ENCODE measurements at places on chromosomes 7 and 10.

- DNase-seq: no peak
Observed at GRCh38 chr7:139745678-139746143, 32.1 kb downstream of the HIPK2 start.

DNA sequence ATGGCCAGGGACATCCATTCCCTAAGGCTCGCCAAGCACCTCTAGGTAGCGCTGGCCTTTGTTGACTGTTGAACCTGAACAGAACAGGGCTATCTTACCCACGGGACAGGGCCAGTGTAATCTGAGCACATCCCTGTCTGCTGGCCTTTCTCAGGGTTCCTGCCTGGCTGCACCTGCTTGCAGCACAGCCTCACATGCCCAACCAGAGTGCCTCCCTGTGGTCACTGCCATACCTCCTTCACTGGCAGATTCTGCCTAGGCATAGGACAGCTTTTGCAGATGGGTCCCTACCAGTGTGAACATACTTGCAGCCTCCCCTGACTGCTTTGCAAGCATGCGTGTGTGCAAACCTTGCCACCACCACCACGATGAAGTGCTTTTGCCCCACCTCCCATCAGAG is 15.8 kb upstream of the LIPN start:
- DNase-seq: no peak

DNA sequence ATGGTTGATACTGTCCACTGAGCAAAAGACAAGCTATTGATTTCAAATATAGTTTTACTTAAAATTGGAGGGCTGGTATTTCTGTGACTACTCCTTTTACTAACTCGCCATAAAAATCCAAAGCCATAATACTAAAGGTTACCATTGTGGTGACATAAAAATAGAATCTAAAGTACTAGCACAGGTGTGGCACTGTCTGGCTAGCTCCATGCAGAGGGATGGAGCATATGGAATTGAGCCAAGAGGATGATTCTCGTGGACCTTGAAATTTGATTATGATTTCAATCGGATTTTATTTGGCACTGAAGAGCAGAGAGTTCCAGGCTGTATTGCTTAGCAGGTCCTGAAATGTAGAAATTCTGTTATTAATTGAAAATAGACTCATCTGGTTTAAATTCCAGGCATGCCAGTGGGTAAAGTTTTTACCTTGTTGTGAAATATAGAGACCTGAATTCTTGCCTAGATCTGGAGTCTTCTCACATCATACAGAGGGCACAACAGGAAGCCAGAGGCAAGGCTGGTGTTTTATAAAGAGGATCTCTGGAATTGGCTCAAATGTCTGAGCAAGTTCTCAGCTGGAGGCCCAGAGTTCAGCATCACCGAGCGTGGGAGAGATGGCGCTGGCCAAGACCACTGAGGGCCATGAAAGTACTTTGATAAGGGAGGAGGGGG is 29.9 kb upstream of the DLD start:
- no peak for DNase-seq

DNA sequence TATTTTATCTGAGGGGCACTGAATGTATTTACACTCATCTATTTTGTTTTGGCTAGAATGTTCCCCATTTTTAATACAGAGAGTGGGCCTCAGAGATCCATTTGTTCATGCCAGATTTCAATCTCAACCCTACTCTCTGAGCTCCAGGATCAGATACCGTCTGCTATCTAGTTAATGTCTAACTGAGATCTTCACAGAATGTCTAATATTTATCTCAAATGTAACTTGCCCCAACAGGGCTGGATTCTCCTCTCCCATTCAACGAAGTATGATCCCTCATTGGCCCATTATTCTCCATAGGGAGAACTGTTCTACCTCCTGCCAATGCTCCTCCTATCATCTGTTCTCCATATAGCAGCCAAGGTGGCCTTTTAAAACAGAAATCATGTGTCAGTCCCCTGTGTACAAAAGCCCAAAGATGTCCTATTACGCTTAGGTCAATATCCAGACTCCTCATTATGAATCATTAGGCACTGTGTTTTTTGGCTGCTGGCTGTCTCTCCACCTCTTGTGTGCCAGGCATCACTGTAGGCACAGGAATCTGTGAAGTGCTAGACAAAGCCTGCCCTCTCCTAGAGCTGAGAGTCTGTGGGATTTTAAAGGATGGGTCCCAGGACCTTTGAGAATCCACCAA is 169.3 kb upstream of the AGK start:
- DNase-seq: no peak

GRCh38 chr7:4888161-4888560 is 4.6 kb upstream of the RADIL start:
- DNase-seq: no peak

- peak; percentile 57 for DNase-seq
Observed at GRCh38 chr7:119270045-119270464, 1002.9 kb upstream of the KCND2 start.

DNA sequence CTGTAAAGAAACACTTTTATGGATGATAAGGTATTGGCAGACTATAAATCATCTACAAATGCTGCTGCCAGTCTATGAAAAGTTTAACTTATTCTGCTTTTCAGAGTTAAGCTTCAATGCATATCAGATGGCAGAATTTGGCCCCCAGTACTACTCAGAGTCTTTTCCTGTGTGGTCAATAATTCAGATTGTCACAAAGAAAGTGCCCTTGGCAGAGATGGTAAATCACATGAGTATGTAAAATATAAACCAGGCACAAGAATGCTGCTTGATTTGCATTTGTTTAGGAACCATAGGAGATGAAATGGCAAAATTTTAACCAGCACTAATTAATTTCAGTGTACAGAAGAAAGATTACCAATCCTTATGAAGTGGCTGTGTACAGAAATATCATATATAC is 818.3 kb upstream of the POT1 start:
- DNase-seq: no peak

DNA sequence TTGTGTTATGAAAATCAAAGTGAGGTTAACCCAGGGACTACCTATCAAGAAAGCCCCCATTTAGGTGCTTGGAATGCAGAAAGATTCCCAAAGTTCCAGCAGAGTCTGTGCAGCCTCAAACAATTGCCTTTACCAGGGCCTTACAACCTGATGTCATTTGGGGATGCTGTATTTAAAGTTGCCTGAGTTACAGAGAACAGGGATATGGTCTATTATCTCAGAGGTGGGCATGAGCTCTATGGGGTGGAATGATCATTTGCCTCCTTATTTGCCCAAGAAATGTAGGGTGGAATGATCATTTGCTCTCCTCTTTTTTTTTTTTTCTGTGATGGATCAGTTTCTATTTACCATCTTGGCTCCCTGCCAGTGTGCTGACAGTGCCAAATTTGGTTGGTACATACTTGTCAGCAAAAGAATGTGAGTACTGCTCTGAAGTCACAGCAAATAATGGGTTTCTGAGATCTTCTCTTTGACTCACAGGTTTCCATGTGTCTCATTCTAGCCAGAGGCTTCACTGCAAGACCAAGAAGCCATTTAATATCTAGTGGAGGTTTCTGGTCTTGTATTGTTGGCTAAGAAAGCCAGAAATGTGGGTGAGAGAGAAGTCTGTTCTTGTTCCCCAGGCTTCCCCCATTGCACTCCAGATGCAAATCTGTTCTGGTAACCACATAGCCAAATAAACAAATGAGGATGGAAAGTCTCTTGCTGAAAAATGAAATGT is 45.5 kb upstream of the ZNRF2 start:
- DNase-seq: no peak

GRCh38 chr10:12469345-12469744 is 120.0 kb downstream of the CAMK1D start:
- no peak for DNase-seq

- peak; percentile 45 for DNase-seq
Observed at GRCh38 chr10:12960334-12960898, 41.1 kb downstream of the CCDC3 start.

- no peak for DNase-seq
Observed at GRCh38 chr7:104983076-104983577, 30.9 kb upstream of the KMT2E start.

DNA sequence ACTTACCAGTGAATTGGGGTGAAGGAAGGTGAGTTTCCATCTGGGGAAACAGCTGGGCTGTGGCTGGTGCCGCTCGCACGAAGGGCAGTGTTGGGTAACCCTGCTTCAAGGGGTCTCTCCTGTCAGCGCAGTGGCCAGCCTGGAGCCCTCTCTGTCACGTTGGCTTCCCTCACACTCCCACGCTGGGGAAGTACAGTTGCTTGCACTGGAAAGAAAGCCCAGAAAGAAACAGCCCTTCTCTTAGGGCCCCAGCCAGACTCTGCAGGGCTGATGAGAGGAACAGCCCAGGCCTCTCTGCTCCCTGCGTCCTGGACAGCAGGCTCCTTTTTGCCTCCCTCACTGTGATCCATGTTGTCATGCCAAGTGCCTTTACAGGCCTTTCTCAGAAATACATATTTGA is 40.3 kb upstream of the TRIM8 start:
- no peak for DNase-seq

GRCh38 chr7:140686921-140687320 is 9.6 kb upstream of the NDUFB2 start:
- no peak for DNase-seq

DNA sequence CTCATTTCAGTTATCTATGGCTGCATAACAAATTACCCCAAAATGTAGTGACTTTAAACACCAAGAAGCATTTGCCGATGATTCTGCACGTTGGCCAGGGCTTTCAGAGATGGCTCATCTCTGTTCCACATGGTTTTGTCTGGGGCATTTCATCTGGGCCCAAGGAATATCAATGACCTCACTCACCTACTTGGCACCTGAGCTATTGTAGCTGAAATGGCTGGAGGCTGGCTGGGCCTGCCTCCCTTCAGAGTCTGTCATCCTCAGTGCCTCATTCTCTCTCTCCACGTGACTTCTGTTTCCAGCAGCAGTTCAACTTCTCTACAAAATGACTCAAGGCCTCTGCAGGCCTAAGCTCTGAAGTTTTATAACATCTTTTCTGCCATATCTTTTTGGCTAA is 119.4 kb upstream of the PRR15 start:
- no peak for DNase-seq

GRCh38 chr10:114566064-114566463 is 92.0 kb downstream of the ABLIM1 start:
- DNase-seq: no peak

- no peak for DNase-seq
Observed at GRCh38 chr7:39504963-39505362, 61.2 kb upstream of the YAE1 start.

DNA sequence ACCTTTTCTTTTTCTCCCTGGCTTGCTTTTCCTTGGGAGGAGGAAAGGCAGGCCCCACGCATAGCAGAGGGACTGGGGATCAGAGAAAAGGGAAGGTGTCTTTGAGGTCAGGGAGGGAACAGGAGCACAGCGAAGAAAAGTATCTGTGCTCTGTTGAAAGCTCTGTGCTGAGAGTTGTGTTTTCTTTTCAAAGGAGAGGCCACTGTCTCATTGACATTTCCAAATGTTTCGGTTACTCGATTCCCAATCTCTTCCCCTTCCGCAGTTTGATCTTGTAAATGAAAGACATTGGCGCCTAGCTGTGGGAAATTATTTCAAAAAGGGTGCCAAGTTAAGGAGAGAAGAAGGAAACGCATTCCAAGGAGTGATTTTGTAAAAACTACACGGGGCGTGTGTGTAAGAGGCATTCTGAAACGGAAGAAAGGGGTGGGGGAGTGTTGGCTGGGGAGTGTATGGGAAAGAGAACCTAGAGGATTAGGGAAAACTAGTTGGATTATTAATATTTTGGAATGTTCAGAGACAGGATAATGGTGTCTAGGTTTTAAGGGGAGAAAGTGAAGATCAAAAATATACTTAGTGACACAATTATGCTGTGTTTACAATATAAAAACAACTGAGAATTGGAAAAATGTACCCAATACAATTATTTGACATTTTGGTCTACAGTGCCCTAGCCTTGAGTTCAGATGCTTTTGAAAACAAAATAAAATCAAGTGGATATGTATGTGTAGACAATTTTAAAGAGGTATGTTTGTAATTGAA is 708 bp downstream of the KLHDC10 start:
- DNase-seq: no peak

- no peak for DNase-seq
Observed at GRCh38 chr10:28902215-28902614, 224.9 kb downstream of the BAMBI start.

DNA sequence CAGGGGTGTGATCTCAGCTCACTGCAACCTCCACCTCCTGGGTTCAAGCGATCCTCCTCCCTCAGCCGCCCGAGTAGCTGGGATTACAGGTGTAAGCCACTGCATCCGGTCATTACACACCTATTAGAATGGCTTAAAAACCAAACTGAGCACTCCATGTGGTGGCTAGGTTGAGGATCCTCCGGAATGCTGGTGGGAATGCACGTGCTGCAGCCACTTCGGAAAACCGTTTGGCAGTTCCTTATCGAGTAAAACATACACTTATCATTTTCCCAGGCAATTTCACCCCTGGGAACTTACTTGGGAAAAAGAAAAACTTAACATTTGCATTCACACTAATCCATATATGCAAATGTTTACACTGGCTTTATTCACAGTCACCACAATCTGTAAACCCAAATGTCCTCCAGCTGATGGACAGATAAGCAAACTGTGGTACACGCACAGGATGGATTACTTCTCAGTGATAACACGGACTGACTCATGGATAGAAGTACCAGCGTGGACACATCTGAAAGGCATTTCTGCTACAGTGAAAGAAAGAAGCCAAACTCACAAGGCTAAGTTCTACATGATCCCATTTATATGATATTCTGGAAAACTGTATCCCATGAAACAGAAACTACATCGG is 20.4 kb downstream of the RFC2 start:
- DNase-seq: no peak

DNA sequence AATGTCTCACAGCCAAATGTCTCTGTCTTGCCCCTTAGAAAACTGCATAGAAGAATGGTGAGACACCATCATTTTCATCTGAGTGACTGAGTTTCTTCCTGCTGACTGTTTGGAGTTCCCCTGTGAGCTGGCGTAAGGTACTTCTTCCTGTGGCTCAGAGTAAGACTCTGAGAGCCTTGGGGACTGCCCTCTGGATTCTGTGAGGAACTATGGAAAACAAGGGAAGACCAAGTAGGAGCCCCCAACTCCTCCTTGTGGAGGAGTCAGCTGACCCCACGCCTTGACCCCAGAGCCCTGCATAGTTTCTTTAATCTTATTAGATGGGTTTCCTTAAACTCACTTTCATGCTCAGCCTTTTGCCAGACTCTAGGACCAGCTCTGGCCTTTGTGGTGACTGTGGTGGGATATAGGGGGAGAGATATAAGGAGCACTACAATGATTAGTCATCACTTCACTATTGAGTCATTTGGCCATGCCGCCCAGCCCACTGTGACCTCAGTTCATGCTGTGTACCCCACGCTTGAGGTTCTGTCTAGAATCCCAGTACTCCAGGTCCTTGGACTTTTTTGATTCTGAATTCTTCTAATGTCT is 51.8 kb upstream of the FAM133B start:
- DNase-seq: no peak

GRCh38 chr7:40237731-40238130 is 102.9 kb downstream of the SUGCT start:
- DNase-seq: no peak

- no peak for DNase-seq
Observed at GRCh38 chr10:48788554-48788953, 103.9 kb downstream of the WDFY4 start.

GRCh38 chr10:64174666-64175255 is 653.6 kb downstream of the REEP3 start:
- no peak for DNase-seq

DNA sequence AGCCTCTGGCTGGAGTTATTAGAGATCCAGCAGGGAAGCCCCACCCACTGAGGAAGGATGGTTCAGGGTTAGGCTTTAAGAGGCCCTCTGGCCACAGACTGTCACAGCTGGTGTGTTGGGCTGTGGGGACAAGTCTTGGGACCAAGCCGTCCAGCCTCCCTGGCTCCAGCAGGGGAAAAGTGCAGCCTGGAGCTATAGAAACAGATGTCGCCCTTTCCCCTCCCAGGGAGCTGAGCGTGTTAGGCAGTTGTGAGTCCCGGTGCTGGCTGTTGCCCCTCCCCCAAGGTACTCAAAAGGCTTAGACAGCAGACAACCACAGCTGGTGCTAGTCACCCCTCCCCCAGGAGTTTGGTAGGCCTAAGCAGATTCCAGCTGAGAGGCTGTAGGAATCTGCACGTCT is 143.4 kb downstream of the TMEM168 start:
- DNase-seq: peak; percentile 32

Data from nephron progenitor cell (in vitro differentiated cells).